ENCODE measurements at places on chromosomes 1 and 21. TPM values are rescaled to one million over a fixed set of nuclear protein-coding genes. Genes with fewer than 3 reads are reported as not detected.

Gene EFCAB14
- 72.4 TPM for total RNA-seq

Gene LACTBL1
- not detected for total RNA-seq

Gene ARL8A
- total RNA-seq = 79.8 TPM

Gene CFAP107
- total RNA-seq = not detected

Gene RBBP5
- 11.0 TPM for total RNA-seq
